Spinal cord (tissue), 10 donors: ENCODE measurements at places on chromosomes 11 and 22.

DNA sequence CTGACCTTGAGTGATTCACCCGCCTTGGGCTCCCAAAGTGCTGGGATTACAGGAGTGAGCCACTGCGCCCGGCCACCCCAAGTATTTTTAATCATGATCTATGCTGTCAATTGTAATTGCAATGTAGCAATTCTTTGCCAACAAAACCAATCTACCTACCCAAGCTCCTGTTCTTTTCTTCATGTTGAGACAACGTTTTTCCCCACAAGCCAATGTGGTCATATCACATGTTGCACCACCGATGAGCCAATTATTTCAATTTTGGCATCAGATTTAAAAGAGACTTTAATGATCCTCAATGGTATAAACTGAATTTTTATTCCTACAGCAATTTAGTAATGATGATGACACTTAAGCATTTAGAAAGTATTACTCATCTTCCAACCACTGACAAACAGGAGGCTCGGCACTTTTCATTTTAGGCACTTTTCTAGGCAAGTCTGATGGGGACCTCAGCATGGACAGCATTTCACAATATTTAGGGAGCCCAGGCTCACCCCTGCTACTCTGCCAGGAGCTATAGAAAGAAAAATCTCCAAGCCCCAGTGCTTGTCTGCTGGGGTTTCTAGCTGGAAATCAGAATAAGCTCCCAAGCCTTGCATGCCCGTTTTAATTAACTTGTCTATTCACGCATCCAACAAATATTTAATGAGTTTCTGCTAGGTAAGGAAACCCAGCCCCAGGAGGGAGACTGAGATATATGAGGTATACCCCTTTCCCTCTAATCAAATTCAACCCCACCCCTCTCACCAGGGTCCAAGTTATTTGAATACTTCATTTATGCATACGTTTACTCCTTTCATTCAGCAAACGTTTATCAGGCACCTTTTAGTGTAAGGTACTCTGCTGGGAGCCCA is 291.4 kb downstream of the ST3GAL4 start:
- no peak for DNase-seq

GRCh38 chr11:120260616-120261015 is 20.7 kb downstream of the POU2F3 start:
- DNase-seq, result no peak

GRCh38 chr11:37721485-37721884 is 1123.4 kb upstream of the RAG2 start:
- DNase-seq, result no peak

DNA sequence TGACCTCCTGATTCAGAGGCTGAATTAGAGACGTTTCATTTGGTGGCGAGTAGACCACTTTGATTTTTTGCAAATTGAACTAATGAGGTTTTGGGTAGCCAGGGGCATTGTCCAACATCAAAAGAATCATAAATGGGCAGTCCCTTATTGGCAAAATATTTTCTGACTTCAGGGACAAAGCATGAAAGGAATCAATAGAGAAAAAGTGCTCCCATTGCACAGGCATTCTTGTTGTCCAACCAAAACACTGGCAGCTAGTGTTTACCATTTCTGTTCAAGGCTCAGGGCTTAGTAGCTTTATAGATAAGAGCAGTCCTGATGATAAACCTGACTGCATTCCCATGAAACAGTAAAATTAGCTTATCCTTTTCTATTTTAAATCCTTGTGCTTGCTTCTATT is 6.4 kb upstream of the CARD16 start:
- DNase-seq, result no peak

DNA sequence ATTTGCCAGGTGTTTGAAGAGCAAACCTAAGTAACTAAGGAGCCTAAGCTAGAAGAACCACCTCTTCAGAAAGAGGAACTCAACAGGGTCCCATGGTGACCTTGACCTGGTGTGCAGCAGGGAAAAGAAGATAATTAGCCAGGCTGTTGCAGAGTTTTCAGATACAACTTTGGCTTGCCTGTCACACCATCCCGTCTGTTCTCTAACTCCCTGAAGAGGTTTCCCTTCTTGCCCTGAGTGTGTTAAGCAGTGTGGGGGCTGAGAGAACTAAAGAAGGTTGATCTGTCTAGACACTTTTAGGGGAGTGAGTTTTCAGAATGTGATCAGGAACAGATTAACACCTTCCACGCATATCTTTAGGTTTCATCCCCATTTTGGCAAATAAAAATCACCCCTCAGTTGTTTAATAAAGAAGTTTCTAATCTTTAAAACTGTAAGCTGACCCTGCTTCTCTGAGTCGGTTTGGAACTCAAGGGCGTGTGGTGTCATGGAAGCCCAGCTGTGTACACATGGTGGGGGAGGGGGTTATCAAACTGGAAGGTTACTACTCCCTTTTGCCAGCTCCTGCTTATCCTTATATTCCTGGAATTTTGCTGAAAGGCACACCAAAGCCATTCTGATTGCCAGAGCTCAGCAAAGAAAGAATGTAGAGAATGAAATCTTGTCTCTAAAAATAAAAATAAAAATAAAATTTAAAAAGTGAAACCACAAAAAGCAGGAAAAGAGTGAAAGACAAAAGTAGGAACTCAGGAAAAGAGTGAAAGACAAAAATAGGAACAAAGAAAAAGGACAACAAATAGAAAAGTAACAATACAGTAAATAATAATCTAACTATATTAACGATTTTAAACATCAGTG is 70.2 kb downstream of the DBX1 start:
- DNase-seq, result no peak

DNA sequence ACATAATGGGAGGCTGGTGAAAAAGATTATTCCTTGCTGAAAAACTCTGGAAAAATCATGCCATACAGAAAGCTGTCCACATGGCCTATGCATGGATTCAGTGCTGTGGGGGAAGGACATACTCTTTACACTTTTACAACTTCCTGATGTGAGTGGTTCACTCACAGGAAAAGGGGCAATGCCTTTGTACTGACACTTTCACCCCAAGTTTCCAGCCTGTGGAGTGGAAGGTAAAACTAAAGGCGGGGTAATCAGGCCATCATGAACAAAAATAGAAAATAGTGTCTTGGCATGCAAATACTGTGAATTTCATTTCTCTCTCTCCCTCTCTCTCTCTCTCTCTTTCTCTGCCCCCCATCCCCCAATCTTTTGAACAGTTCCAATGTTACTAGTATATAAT is 281.8 kb downstream of the ETS1 start:
- DNase-seq, result no peak

GRCh38 chr22:41561335-41561734 is 525 bp downstream of the CSDC2 start:
- DNase-seq, result no peak
